ENCODE measurements at places on chromosomes 5 and 9.

DNA sequence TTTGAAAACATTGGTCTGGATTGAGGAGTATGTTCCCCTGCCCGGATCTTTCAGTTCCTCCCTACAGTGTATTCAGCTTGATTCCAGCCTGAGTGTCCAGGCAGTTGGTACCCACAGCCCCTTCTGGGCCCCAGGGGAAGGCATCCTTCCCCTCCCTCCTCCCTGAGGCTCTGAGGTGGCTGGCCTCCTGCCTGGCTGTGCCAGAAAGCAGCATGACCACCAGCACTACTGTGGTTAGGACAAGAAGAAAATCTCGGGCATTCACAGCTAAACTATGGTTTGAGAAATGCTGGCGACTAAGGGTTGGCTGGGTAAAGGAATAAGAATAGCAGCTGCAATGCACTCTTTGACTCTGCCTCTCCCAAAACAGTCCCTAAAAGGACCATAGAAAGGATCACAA lies 84.6 kb upstream of the LIFR start:
- H3K36me3 ChIP-seq: no peaks in the 10 kb centered on the region
- no peak overlapping the region for H3K27ac ChIP-seq
- H3K4me3 ChIP-seq: no peak overlapping the region
- DNase-seq: no peak
- no peaks in the 10 kb centered on the region for H3K27me3 ChIP-seq

DNA sequence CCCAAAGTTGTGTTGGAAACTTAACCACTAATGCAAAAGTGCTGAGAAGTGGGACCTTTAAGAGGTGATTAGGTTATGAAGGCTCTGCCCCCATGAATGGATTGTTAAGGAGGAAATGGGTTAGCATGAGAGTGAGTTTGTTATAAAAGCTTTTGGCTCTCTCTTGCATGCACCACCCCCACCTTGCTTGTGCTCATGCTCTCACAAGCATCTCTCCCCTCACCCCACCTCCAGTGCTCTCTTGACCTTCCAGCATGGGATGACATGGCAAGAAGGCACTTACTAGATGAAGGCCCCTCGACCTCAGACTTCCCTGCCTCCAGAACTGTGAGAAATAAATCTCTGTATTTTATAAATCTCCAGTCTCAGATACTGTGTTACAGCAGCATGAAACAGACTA lies 52.8 kb downstream of the RICTOR start:
- no peaks in the 10 kb centered on the region for H3K4me1 ChIP-seq
- H3K36me3 ChIP-seq: no peaks in the 10 kb centered on the region
- H3K27me3 ChIP-seq: no peaks in the 10 kb centered on the region
- no peak overlapping the region for H3K4me3 ChIP-seq
- H3K27ac ChIP-seq: no peak overlapping the region

DNA sequence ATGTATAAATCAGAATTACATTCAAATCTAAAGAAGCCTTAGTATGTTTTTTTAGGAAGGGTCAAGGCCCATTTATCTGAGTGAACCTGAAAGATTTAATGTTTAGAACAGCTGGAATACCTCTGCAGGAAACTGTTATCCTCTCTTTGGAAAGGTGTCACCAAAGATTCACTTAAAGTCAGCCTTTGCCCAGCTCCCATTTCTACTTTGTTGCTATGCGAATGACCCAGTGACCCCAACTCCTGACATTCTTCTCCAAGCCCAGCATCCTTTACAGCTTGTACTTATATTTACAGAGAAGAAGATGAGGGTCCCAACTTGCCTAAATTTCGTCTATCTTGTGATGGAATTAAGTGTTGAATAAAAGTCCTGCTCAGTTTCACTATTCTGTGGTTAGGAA lies 1198.6 kb downstream of the CDH12 start:
- no peak overlapping the region for H3K27ac ChIP-seq
- H3K36me3 ChIP-seq: no peaks in the 10 kb centered on the region
- no peak overlapping the region for H3K4me3 ChIP-seq
- no peak for DNase-seq
- no peaks in the 10 kb centered on the region for H3K4me1 ChIP-seq

DNA sequence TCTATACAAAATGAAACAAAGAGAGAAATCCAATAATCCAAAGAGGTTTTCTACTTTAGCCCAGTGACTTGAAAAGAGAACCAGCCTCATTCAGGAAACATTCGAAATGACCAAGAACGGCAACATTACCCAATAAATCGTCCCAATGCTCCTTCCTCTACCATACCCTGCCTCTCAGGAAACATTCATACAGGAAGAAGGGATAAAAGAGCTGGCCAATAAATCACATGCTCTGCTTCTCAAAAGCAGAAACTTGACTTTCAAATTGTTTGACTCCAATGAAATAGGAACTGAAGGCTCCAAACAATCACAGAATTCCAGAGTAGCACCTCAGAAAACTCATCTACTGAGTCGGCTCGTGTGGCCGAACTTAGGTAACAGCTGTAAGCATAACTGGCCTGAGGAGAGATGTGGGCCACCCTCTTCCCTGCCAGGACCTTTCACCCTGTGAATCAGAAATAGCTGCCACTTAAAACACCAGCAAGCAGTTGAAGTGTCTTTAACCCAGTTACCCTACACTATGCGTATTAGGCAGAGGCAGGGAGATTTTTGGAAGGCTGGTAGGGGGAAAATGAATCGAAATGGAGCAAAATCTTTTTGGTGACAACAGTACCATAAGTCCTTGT lies 14.6 kb downstream of the ARL15 start:
- H3K4me3 ChIP-seq: no peak overlapping the region
- no peak overlapping the region for H3K27ac ChIP-seq
- peaks cover 2% of the 10 kb centered on the region for H3K4me1 ChIP-seq
- no peaks in the 10 kb centered on the region for H3K27me3 ChIP-seq
- H3K36me3 ChIP-seq: no peaks in the 10 kb centered on the region

DNA sequence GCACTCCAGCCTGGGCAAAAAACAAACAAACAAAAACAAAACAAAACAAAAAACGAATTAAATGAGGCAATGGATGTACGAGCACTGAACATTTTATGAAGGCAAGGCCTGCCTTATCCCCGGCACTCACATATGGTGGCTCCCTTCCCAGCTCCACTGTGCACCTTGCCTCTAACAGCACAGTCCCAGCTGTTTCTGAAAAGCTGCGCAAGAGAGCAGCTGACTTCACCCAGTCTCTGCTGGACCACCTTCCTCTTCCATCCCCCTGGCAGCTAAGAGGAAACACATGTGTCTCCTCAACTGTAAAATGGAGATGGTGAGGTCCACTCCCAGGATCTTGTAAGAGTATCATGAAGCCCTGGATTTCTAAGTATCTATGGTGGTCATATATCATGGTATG lies 100.7 kb downstream of the KLF4 start:
- peaks cover 7% of the 10 kb centered on the region for H3K4me1 ChIP-seq
- no peaks in the 10 kb centered on the region for H3K36me3 ChIP-seq
- H3K27ac ChIP-seq: no peak overlapping the region
- no peak for DNase-seq

DNA sequence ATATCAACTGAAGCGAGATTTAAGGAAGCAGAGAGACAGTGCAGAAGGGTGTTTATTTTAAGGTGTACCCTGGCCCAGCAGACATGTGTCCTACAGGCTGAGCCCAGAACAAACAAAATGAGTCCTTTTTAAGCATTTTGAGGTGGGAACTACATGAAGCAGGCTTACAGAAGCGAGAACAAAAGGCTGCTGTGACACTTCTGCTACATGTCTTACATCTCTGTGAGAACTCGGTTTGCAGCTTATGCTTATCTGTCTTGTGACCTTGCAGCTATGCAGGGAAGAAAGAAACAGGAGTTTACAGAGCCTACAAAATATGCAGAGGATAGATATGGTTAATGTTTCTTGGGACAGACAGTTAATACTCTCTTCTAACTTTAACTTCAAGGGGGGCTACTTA lies 295.9 kb downstream of the CEMIP2 start:
- no peaks in the 10 kb centered on the region for H3K4me1 ChIP-seq
- no peaks in the 10 kb centered on the region for H3K27me3 ChIP-seq
- no peaks in the 10 kb centered on the region for H3K36me3 ChIP-seq

- DNase-seq: no peak
- no peak overlapping the region for H3K27ac ChIP-seq
- no peaks in the 10 kb centered on the region for H3K27me3 ChIP-seq
- H3K4me1 ChIP-seq: no peaks in the 10 kb centered on the region
- H3K4me3 ChIP-seq: no peak overlapping the region
- H3K36me3 ChIP-seq: no peaks in the 10 kb centered on the region
These were observed 511.2 kb downstream of the SEMA5A start for GRCh38 chr5:9034649-9035048.

DNA sequence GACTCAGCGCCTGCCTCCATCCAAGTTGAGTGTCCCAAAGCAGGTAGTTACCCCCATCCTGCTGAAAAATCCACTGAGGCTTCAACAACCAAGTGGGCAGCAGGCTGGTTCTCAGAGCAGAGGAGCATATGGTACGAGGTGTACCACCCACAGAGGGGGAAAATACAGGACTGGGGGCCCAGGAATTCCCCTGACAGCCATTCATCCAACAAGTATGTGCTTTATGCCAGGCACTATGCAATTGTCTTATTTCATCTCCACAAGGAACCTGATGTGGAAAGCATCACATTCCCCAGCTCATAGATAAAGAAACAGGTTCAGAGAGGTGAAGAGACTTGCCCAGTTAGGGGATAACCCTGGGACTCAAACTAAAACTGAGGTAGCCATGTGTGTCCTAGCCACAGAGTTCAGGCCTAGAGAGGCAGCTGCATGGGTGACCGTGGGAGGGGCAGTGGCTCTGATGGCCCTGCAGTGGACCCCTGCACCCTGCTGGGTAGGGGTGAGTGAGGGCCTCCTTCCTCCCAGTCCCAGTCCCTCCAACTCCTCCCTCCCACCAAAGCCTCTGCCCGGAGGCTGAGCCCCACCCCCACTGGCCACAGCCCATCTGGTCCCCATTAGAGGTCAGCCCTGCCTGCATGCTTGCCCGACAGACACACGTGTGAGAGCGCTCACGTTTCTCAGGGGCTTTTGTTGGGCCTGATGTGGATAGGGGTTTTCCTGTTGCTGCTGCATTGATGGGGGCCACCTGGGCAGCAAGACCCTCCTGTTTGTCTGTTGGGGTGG lies 11.5 kb downstream of the PDLIM4 start:
- peak; percentile 24 for DNase-seq
- no peaks in the 10 kb centered on the region for H3K36me3 ChIP-seq
- no peaks in the 10 kb centered on the region for H3K4me1 ChIP-seq
- H3K27ac ChIP-seq: no peak overlapping the region
- no peaks in the 10 kb centered on the region for H3K27me3 ChIP-seq
- H3K4me3 ChIP-seq: no peak overlapping the region

DNA sequence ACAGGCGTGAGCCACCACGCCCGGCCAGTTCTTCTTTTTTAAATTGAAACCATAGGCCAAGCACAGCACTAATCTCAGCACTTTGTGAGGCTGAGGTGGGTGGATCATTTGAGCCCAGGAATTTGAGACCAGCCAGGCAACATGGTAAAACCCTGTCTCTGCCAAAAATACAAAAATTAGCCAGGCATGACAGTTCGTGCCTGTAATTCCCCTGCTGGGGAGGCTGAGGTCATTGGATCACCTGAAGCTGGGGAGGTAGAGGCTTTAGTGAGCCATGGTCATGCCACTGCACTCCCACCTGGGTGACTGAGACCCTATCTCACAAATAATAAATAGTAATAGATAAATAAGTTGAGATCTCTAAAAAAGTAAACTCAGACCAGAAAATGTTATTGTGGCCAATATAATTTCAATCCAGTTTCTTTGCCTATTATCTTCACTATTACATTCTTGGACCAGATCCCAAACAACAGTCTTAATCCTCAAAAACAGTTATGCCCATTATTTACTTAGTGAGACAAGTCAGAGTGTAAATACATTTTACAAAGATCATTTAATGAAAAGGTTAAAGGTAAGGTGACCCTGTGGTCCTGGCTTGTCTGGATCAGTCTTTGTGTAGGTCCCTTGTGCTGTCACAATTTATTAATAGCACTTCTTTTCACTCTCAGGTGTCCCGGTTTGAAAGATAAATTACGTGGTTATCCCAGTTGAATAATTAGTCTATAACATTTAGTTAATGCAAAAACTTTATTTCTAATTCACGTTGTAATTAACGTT lies 53.6 kb downstream of the RAB24 start:
- no peak overlapping the region for H3K4me3 ChIP-seq
- no peaks in the 10 kb centered on the region for H3K4me1 ChIP-seq
- peaks cover 15% of the 10 kb centered on the region for H3K36me3 ChIP-seq
- no peak for DNase-seq

GRCh38 chr9:21326526-21327139 lies 8.6 kb downstream of the KLHL9 start:
- peaks cover 2% of the 10 kb centered on the region for H3K4me1 ChIP-seq
- H3K4me3 ChIP-seq: no peak overlapping the region
- no peaks in the 10 kb centered on the region for H3K27me3 ChIP-seq
- DNase-seq: no peak
- H3K27ac ChIP-seq: no peak overlapping the region
- peaks cover 8% of the 10 kb centered on the region for H3K36me3 ChIP-seq

DNA sequence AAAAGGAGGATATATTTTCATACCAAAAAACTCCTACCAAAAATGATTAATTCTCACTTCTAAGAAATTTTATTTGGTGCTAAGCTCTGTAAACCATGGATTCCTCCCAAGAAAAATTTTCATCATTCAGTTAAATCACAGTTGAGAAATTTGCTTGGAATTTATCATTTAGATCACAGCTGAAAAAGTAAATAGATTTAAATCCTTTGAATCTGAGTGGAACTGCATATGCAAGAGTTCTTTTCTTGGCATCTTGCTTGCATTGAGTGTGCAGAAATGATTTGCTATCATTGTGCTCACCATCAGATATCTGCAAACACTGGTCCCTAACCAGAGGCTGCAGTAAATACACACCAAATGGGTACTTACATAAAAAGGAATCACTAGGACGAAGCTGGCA lies 836.1 kb upstream of the CDH6 start:
- H3K27ac ChIP-seq: no peak overlapping the region
- H3K36me3 ChIP-seq: no peaks in the 10 kb centered on the region
- no peaks in the 10 kb centered on the region for H3K4me1 ChIP-seq
- H3K27me3 ChIP-seq: no peaks in the 10 kb centered on the region
- no peak overlapping the region for H3K4me3 ChIP-seq

DNA sequence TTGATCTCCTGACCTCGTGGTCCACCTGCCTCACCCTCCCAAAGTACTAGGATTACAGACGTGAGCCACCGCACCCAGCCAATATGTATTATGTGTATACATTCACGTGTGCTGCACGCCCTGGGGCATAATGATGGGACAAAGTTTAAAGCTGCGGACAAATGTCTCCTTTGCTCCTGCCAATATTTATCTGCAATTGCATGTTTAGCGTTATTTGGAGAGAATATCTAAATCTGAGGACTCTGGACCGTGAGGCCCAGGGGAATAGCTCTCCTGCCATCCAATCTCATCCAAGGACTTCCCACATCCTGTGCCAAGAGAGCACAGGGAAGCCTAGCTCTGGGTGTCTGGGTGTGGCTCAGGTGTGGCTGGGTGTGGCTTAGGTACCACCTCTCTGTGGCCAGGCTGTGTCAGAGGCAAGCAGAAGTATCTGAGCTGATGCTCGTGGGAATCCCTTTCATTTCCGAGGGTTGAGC lies 6.9 kb upstream of the BOD1 start:
- H3K4me1 ChIP-seq: peaks cover 23% of the 10 kb centered on the region
- H3K4me3 ChIP-seq: no peak overlapping the region
- H3K27me3 ChIP-seq: no peaks in the 10 kb centered on the region

All from liver (tissue), 10 donors.